ENCODE measurements at places on chromosomes 6 and 20.

- no peak for DNase-seq
Measured at GRCh38 chr20:63498960-63499337, at the start of gene EEF1A2. Gene EEF1A2, minus strand, starts transcription at chr20:63499083. Its CDS starts 1,320 bp downstream, at chr20:63497763.

DNA sequence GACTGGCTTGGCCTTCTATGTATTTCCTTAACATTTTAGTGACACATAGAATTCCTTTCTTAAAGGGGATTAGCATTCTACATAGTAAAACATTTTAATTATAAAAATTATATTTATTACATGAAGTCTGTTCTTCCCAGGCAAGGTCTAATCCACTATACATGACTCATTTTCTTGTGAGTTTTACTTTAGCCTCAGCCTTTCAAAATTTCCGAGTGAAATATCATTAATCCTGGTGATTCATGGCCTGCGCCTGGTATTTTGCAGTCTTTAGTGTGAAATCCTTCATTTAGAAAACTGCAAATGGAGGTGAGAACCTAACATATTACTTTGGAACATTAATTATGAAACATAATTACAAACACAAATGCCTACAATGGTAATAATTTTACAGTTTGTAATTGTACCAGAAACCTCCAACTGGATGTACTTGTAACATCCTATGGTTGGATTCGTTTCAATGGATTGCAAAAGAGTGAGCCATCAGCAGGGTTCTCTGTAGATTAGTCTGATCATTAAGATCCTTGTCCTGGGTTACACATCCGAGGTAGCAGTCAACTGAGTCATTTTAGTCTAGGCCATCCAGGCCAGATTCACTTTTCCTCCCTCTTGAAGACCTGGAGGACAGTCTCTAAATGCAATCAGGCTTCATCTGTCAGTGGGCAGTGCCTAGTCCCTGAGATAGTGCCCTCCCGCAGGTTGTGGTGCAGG, 272.0 kb downstream of the PACRG start:
- DNase-seq: no peak

GRCh38 chr20:37007898-37008649, 56.6 kb upstream of the SAMHD1 start:
- no peak for DNase-seq

- DNase-seq: no peak
Measured at GRCh38 chr6:220721-221475, 71.4 kb upstream of the DUSP22 start.

- no peak for DNase-seq
Measured at GRCh38 chr6:150231525-150231850, 88.6 kb downstream of the PPP1R14C start.

GRCh38 chr20:55070001-55070400, 594.6 kb downstream of the DOK5 start:
- DNase-seq: no peak

DNA sequence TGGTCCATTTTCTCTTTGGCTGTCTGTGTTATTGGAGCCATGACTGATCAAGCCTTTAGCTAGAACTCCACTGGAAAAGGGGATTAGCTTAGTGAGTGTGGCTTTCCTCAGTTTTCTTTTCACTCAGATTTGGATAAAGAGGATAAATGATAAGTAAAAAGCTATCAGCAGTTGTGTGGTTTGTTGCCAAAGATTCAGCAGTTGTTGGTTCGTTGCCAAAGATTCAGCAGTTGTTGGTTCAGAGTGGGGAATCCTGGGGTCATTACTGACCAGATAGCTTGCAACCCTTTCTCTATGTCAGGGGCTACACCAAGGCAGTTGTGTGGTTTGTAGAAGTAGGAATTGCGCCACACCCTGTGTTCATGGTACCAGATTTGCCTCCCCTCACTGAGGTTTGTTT, 107.7 kb upstream of the SCP2D1 start:
- DNase-seq: no peak

Measured in DMS79 (cell line).